ENCODE measurements at places on chromosomes 1 and 21. TPM values are rescaled to one million over a fixed set of nuclear protein-coding genes. Genes with fewer than 3 reads are reported as not detected.

Gene SLAMF7
- not detected for total RNA-seq

Gene FLG
- not detected for total RNA-seq

Gene AGL
- total RNA-seq, result 4.9 TPM

Gene TAL1
- not detected for total RNA-seq

Gene GIPC2
- 1.4 TPM for total RNA-seq

Gene C1orf115
- 1.1 TPM for total RNA-seq

Gene VCAM1
- 205 TPM for total RNA-seq

Gene PLA2G5
- not detected for total RNA-seq

Gene PLCH2
- total RNA-seq, result not detected

Gene KCNN3
- not detected for total RNA-seq

Gene NUAK2
- total RNA-seq, result 7.2 TPM
